ENCODE measurements at places on chromosomes 4 and X. TPM values are rescaled to one million over a fixed set of nuclear protein-coding genes. Genes with fewer than 3 reads are reported as not detected.

The CENPVL2 gene
- total RNA-seq: not detected

DNA sequence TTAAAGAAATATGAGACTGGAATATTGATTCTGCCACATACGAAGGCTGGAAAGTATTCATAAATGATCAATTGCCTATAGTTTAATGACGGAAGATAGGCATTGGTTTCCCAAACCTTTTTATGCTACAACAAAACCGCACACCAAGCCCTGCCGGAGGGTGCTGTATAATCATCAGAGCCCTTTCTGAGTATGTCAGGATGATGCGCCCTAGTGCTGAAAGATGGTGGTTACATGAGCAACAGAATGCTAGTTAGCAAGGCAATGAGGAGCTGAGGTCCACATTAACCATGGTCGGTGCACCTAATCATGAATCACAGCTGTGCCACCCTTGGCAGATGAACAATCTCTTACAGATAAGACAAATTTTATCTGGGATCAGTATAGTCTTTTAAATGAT, 491.1 kb downstream of the PACRGL start:
- no peak for DNase-seq

The SRPK3 gene
- 0.14 TPM for total RNA-seq

DNA sequence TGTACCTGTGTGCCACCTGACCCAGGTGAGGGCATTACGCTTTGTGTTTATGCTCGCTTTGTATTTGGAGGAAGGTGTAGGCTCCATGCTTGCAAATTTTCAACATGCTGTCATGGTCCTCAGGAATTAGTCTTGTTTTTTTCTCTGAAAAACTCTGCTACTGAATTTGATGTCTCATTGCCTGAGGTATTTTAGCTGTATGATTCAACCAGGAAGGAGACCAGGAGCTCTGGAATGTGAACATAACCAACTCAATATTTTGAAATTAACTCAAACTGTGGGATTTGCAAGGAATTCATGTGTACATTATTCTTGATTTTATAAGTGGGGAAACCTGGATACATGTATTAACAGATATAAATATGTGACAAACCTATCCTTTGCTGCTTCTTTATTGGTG, 134.1 kb downstream of the SLC4A4 start:
- DNase-seq: no peak

DNA sequence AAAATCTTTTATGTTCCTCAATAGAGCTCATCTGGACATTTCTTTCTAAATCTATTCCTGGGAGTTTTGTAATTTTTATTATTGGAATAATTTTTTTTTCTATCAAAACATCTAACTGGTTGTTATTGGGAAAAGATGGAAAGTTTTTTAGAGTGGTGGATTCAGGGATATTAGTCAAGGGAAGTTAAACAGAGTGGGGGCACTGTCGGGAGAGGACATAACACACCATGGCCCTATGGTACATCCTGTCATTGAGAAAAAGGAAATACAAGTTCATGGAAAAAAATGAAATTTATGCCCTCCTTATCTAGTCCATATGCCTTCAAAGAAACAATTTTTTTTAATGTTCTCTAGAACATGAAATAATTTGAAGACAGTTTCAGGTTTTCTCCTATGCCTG, 96.3 kb upstream of the TSPAN5 start:
- no peak for DNase-seq

DNA sequence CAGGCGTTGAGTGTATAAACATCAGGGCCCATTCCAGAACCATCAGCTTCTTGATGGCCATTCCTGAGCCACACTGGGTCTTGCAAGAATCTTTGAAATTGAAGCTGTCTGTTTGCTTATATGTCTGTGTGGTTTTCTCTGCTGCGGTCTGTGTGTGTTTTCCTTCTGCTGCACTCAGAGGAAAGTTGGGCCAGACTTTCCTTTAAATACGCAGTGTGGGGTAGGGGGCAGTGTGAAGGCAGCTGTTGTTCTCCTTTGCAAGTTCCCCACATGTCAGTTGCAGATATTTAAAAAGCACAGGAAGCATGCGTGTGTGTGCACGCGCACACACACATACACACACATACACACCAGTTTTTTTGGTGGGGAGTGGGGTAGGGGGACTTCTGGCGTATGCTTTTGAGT, 32.1 kb downstream of the CCKAR start:
- DNase-seq: no peak

DNA sequence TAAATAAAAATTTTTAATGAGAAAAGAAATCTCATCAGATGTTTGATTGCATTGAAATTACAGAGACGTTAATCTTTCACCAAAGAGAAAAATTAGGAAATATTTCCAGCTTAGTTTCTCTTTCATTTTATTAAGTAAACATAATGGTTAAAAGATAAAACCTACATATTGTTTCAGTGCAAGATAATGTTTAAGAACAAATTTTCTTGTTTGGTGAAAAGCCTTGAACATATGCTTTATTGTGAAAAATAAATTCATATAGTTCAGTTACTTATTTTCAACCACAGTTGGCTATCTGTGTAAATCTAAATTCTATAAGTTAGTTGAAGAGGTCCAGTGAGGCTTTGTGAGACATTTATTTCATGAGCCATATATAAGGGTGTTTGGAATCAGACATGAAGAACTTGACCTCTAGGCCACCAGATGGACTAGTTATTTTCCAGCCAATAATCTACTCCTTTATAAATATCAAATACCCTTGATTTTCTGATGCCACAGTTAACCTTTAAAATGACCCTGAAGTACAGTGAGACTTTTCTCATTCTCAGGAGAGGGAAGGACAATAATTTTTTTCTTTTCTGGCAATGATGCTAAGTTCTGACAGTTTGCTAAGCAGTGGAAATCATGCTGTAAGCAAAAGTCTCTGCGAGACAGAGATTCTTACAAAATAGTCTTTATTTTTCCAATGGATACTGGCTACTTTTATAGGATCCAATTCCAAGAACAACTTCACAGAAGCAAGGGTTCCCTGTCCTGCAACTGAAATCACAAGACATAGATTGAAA, 2.5 kb downstream of the ARSJ start:
- no peak for DNase-seq

GRCh38 chr4:88104902-88105610, 53.4 kb downstream of the ABCG2 start:
- no peak for DNase-seq

- no peak for DNase-seq
Measured at GRCh38 chr4:152807294-152807829, 27.6 kb downstream of the ARFIP1 start.

- peak; percentile 70 for DNase-seq
Measured at GRCh38 chrX:154012336-154012991, 7.2 kb downstream of the IRAK1 start.

DNA sequence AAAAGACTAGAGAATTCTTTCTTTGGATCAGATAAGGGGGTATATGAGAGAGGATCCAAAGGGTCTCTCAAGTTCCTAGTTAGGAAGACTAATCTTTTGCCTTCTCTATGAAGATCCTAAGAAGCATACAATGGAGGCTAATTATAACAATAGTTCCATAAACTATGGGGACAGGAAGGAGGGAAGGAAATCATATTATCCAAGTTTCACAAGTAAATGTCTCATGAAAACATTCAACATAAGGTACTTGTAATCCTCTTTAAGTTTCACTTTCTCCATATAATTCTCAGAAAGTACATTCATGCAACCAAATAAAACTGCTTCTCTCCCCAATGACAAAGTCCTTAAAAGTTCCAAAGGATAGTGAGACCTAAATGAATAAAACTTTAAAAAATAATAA, 27.1 kb downstream of the STX18 start:
- no peak for DNase-seq

DNA sequence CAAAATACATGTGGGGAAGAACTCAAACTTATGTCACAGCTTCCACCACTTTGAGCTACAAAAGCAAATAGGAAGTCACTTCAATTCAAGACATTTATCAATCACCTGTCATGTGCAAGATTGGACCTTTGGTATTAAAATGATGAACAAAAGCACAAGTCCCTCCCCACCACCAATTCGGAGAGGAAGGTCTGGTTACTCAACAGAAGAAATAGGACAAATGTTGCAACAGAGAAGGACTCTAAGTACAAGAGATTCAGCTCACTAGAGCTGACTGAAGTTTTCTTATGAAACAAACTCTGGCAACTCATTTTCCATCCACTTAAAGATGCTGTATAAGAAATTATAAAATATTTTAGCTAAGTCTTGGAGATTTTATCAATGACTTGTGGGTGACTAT, 16.0 kb upstream of the MMRN1 start:
- DNase-seq: no peak

GRCh38 chr4:3527101-3527913, 4.9 kb downstream of the LRPAP1 start:
- no peak for DNase-seq

DNA sequence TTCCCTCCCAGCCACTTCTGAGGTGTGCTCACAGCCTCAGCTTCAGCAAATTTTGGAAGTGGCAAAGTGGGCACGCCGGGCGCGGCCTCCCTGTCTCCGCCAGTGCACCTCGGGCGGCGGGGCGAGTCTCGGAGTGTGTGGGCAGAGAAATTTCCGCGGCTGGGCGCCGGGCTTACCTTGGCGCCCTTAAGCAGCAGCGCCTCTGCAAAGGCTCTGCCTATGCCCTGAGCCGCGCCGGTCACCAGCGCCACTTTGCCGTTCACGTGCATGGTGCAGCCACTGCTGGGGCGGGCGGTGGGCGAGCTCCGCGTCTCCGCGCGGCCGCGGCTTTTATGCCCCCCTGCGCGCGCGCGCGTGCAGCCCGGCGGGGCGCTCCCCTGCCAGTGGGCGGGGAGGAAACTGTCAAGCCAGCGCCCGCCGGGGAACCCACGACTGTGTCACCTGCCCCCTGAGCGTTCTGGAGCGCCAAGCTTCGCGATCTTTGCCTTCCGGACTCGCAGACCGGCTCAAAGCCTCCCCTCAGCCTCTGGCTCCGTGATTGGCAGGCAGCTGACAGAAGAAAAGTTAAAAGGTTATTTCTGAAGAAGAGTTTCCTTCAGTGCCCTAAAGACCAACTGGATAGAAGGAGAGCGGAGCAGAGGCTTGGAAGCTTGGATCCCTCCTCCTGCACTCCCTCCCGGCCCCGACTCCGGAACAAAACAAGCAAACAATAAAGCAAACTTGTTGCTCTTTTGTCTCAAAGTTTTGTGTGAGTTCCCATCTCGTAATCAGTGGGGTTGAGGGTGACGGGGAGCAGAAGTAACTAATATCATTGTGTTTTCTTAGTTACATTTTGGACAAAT, at the start of gene HPGD:
Gene HPGD (minus strand): TSS at position 306 of the 842 bp plus-strand sequence. CDS start 37 bp downstream, at position 269.
- peak; percentile 43 for DNase-seq

- no peak for DNase-seq
Measured at GRCh38 chrX:71616672-71617529, 1.4 kb downstream of the CXCR3 start.

- DNase-seq: no peak
Measured at GRCh38 chrX:57453901-57454300, 137.9 kb upstream of the ZXDB start.

The GRIA3 gene
- not detected for total RNA-seq

- DNase-seq: no peak
Measured at GRCh38 chr4:182955411-182955810, 38.2 kb upstream of the DCTD start.

DNA sequence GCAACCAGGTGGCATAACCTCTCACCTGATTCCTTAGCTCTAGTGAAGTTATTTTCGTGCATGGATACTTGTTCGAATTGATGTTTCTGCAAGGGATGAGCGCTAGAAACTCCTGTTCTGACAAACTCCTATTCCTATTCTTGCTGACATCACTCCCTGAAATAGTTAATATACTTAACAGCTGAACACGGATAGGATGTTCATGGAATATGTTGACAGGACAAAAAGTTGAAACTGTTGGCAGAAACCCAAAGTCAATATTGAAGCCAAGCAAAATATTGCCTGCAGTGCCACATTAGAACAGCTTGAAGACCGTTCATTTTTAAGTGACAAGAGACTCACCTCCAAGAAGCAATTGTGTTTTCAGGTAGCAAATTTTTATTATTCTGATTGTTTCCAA, at the start of gene KLKB1:
Gene KLKB1 (plus strand): TSS at position 287 of the 400 bp plus-strand sequence. CDS start 689 bp downstream, outside the sequence.
- DNase-seq: no peak

GRCh38 chr4:120517966-120518365, 404.6 kb downstream of the PRDM5 start:
- no peak for DNase-seq

The STS gene
- total RNA-seq: 14.1 TPM

GRCh38 chr4:177116161-177116560, 193.5 kb upstream of the NEIL3 start:
- no peak for DNase-seq

The MAGEB1 gene
- not detected for total RNA-seq

GRCh38 chrX:15739886-15740285, 1.8 kb downstream of the CA5B start:
- no peak for DNase-seq

The F9 gene
- total RNA-seq: not detected

- no peak for DNase-seq
Measured at GRCh38 chrX:17656035-17656418, 81.3 kb upstream of the SCML1 start.

The INTU gene
- total RNA-seq: 4.8 TPM

GRCh38 chrX:50428174-50428573, 42.5 kb downstream of the DGKK start:
- no peak for DNase-seq

DNA sequence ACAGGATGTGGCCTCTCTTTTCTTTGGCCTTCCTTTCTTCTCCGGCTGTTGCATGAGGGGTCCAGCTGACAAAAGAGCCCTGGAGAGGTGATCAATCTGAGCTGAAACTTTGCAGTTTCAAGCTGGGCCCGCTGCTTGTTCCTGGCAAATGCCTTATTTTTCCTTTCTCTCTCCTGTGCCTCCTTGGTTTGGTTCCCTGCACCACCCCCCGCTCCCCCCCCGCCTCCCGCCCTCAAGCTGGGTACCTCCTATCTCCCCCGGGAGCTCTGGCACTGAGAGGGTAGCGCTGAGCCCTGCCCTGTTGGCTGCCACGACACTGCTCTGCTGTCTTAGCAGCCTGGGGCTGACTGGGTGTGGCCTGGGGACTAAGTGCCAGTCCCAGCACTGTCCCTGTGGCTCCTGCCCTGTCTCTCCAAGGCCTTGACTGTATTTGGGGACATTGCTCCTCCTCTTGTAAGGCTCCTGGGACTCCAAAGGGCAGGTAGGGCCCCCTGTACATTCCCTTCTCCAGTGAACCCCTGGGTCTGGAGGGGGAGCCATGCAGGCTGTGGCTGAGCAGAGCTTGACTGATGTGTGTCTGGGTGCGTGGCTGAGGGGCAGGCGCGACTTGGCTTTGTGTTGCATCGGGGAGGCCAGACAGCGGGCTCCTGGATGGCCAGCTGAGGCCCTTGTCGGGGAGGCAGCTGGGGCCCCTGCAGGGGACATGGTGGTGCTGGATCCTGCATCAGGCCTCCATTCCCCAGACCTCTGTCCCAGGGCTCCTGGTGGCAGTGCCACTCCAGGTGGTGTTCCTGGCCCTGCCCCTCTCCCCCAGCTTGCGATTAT, 1.1 kb downstream of the PLXNA3 start:
- peak; percentile 52 for DNase-seq

The IQCM gene
- not detected for total RNA-seq
